Motor neuron (in vitro differentiated cells): ENCODE measurements at places on chromosomes 16 and 17.

GRCh38 chr17:60077672-60078519 lies 825 bp downstream of the HEATR6 start:
- peak; percentile 35 for ATAC-seq

DNA sequence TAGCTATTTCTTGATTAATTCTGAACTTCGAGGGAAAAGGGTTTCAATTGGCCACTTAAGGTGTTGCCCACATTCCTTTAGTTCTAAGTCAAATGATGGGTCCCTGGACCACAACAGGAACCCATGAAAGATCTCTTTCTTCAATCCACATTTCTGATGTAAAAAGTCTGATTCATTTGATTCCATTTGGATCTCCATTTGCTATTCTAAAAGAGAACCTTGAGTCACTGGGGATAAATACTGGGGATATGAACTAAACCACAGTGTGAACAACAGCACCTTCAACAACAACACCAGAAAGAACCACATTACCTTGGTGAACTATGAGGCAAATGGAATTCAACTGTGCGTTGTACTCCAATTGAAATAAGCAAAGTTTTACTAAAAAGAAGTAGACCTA lies 108.9 kb upstream of the IRX5 start:
- no peak for ATAC-seq

DNA sequence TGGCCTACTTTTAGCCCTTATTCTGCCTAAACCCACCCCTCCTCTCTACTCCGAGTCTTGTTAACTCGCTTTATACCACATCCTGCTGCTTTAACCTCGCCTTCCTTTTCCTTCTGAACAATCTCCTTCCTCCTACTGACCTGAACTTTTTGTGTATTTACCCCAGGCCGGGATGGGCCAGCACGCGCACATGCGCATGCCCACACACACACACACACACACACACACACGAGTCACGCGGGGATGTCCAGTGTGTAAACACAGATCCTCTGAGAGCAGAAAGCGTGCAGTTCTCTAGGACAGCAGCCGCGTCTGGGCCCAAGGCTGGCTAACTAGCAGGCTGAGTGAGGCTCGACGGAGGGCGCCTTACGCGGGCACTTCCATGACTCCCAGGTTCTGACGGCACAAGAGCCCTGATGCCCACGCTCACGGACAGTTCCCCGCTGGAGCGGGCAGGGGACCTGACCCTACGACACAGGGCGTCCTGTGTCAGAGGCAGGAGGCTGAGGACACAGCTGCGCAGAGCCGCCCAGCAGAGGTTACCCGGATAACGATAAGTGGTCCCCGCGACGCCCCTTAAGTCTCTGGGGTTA lies 610 bp downstream of the PIK3R5 start:
- no peak for ATAC-seq

DNA sequence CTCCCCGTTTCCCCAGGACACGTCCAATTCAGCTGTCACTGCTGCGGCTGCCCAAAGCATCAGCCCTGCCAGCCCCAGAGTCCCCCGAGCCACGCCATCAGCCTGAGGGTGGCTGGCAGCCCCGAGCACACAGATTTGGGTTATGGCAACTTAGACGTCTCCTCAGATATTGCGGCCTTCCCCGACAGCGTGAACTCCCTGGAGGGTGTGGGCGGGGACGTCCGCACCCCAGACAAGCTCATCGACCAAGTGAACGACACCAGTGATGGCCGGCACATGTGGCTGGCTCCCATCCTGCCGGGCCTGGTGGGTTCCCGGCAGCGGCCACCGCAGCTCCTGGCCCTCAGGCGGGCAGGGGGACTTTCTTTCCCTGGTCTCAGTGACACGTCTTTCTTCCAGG lies 224.8 kb downstream of the KATNIP start:
- no peak for ATAC-seq

GRCh38 chr16:72999541-73000019 lies 48.3 kb downstream of the ZFHX3 start:
- no peak for ATAC-seq

- ATAC-seq = no peak
These were observed 109.1 kb downstream of the C16orf78 start for GRCh38 chr16:49482690-49483089.

DNA sequence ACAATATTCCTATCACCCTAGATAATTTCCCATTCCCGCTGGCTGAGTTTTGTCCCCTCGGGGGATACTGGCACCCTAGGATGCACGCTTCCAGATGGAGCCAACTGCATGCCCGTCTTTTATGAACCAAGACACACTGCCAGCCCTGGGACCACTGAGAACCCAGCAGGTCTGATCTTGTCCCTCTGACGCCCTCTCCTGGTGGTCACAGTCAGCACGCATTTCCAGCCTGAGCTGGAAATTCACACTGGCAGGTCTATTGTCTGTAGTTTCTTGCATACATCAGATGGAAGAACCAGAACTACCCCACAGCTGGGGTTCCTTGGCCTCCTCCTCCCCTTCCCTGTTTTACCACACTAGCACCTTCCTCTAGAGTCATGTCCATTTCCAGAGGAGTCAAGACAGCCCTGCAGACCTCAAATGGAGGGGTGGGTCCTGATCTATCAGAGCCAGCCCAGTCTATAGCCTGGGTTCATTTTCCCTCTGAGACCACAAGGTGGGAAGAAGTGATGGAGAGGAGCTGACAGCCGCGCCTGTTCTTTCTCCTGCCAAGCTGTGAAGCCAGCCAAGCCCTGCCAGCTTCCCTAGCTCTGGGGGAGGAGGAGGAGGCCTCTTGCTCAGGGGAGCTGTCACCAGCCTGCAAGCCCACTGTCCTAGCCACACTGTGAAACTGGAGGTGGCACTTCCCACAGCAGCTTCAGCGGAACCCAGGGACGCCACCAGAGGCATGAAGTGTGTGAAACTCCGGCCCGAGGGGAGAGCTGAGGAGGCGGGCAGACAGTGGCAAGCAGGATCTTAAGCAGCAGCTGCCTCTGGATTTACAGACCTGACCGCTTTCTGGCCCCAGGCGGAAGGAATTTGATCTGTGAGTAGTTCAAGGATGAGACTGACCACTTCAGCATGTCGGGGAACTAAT lies 29.3 kb downstream of the MXRA7 start:
- ATAC-seq = peak; percentile 87

DNA sequence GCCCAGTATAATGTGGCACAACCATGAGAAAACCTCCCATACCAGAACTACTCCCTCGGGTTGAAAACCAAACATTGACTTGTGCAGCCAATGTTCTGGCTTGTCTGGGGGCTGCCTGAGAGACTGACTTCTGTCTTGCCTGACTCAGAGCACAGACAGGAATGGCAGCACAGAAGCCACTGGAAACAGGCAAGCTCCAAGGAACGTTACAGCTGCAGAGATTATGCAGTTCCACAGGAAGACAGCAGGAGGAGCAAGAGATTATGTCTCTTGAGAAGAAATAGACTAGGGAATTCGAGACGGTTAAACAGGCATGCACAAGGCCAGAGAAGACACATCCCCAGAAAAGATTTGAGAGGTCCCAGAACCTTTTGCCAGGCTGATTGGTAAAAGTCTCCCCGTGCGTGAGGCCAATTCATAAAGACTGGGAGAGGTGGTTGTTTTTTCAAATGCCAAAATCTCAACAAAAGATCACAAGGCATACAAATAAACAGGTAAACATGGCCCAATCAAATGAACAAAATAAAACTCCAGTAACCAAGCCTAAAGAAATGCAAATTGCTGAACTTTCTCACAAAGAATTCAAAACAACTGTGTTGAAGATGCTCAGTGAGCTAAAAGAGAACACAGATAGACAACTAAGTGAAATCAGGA lies 90.6 kb upstream of the CDH5 start:
- no peak for ATAC-seq

DNA sequence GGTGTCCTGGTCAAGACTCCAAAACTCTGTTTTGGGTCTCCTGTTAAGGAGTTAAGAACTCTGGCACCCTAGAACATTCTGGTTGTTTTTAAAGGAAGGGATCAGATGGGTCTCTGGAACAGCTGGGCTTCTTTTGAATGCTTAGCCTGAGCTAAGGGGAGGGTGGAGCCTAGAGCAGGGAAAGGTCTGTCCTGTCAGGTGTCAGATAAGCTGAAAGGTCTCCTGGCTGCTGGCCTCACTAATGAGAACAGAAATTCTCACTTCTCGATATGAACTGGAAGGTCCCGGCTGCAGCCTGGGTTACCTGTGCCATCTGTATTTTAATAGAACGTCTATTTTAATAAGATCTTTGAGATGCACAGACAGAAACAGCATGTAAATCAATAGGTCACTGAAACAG lies 69.0 kb downstream of the RAP1GAP2 start:
- no peak for ATAC-seq

DNA sequence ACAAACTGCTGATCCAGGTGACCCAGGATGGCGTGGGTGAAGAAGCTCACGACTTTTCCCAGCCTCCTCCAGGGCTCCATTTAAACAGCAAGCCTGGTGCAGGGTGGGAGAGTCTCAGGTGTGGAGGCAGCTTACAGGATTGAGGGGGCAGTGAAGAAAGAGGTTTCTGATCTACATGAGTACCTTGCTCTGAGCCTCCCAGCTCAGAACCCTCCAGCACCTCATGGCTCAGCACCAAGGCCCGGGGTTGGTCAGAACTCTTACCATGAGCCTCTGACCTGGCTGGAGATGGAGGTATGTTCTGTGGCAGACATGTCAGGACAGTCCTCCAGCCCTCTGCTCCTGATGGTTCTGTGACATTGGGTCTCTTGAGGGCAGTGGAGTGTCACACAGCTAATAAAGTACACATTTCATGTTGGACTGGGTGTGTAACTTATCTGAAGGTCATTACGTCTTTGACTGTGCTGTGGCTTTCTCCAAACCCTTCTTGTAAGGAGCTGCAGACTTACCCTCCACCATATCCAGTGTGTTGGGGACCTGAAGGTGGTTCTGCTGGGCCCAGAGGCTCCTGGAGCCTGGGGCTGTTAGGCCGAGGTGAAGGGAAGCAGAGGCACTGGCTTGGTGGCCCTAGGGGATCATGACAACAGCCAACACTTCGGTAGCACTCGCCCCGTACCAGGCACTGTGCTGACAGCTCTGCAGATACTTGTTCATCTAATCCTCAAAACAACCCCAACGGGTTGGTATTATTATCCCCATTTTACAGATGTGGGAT lies 3.8 kb upstream of the DCAF7 start:
- ATAC-seq = no peak
